ENCODE measurements at places on chromosomes 13 and 19.

GRCh38 chr19:18233224-18233825 lies 7.1 kb upstream of the PDE4C start:
- DNase-seq = peak; percentile 53

DNA sequence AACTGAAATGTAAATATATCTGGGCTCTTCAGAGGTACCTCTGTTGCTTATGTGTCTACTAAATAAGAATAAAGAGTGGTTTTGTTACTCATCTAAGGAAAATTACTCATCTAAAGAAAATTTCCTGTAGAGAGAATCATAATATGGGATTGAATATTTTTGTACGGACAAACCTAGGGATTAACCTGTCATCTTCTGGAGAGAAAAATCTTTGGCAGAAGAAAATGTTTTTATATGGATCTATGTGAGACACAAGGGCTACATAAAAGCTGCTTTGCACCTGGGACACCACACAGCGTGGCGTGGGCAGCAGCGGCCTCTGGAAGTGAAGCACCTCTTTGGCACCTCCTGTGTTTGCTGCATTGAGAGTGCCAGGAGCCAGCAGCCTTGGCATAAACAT lies 242.9 kb upstream of the DACH1 start:
- DNase-seq = no peak

DNA sequence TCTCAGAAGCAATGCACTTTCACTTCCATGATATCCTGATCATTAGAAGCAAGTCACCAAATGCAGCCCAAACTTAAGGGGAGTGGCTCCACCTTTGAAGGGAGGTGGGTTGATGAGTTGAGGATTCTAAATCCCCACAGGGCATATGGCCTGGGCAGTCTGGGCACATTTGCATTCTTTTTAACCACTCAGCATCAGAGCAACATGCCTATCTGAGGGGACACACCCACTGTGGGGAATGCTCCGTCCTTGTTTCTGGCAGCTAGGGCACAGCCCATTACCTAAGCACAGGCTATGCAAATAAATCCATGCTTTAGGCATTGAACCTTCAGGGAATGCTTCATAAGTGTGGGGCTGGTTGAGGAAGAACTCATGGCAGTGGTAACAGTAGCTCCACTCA lies 12.3 kb upstream of the SACS start:
- DNase-seq = peak; percentile 10

DNA sequence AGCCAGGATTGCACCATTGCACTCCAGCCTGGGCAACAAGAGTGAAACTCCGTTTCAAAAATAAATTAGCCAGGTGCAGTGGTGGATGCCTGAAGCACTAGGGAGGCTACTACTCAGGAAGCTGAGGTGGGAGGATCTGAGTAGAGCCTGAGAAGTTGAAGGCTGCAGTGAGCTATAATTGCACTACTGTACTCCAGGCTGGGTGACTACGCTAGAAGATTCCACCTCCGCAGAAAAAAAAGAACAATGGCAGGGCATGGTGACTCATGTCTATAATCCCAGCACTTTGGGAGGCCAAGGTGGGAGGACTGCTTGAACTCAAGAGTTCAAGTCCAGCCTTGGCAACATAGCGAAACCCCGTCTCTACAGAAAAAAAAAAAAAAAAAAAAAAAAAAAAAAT lies 20.5 kb downstream of the HAUS8 start:
- DNase-seq = no peak

GRCh38 chr19:7360393-7360984 lies 11.8 kb downstream of the ARHGEF18 start:
- DNase-seq = peak; percentile 34

All from fibroblast of the aortic adventitia (primary cell).